Activated T-cell treated with anti-CD3 and anti-CD28 coated beads, Interleukin-2, amount 50 U/mL, for 4 hours (primary cell): ENCODE measurements at places on chromosomes 13 and 19. TPM values are rescaled to one million over a fixed set of nuclear protein-coding genes. Genes with fewer than 3 reads are reported as not detected.

PIN1 gene
- total RNA-seq = 99.4 TPM

DNA sequence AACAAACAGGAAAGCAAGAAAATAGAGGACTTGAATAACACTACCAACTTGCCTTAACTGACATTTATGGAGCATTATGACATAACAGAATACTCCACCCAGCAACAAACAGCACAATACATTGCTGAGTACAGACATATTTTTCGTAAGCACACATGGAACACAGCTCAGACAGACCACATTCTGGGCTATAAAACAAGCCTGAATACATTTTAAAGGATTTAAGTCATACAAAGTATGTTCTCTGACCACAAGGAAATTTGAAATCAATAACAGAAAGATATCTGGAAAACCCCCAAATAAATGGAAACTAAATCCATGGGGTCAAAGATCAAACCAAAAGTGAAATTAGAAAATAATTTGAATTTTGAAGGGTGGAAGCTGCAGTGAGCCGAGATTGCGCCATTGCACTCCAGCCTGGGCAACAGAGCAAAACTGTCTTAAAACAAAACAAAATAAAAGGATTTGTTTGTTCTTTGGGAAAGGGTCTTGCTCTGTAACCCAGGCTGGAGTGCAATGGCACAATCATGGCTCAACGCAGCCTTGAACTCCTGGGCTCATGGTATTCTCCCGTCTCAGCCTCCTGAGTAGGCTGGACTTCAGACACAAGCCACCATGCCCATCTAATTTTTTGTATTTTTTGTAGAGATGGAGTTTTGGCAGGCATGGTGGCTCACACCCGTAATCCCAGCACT, 5.6 kb downstream of the ZDHHC20 start:
- no peak for DNase-seq

- no peak for DNase-seq
Measured at GRCh38 chr19:5035793-5036697, 67.1 kb downstream of the KDM4B start.

GPR4 gene
- 0.05 TPM for total RNA-seq

DNA sequence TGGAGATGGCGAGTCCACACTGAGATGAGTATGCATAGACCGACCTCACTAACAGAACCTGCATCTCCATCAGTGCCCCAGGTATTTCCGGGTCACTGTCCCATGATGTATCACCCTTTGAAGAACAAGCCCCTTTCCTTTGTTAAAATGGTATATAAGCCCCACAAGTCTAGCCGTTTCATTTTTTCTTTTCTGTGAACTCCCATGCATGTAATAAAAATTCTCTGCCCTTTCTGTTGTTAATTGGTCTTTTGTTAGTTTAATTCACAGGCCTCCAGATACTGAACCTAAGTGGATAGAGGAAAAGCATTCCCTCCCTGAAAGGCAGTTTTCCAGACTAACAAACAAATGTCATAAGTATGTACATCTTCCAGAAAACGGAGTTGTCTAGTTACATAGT, 15.0 kb upstream of the CD177 start:
- DNase-seq = no peak

- DNase-seq = no peak
Measured at GRCh38 chr19:3949294-3949693, 16.4 kb downstream of the NMRK2 start.

KLK1 gene
- total RNA-seq = 1.1 TPM

IGFL2 gene
- total RNA-seq = not detected

- no peak for DNase-seq
Measured at GRCh38 chr13:62910541-62911060, 1495.0 kb upstream of the PCDH20 start.

DNA sequence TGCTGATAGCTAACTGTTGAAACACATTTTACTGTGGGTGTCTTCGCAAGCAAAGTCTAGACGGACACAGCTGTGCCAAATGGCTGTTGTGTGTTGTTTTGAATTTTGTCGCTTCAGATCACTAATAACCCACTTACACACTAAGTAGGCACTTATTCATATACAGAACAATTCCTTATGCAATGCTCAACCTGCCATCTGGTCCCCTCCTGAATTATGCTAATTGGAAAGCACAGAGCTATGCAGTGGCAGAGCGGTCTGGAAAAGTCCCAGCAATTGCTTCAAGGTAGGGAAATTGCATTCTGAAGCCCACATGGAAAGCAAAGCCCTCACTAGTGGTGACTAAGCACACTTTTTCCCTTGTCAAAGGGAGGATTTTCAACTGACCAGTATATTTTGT, 69.9 kb downstream of the C13orf42 start:
- no peak for DNase-seq

ZNF134 gene
- 18.9 TPM for total RNA-seq

ZNF296 gene
- total RNA-seq = 7.8 TPM

STK11 gene
- 64.4 TPM for total RNA-seq

TYROBP gene
- total RNA-seq = 0.52 TPM

DNA sequence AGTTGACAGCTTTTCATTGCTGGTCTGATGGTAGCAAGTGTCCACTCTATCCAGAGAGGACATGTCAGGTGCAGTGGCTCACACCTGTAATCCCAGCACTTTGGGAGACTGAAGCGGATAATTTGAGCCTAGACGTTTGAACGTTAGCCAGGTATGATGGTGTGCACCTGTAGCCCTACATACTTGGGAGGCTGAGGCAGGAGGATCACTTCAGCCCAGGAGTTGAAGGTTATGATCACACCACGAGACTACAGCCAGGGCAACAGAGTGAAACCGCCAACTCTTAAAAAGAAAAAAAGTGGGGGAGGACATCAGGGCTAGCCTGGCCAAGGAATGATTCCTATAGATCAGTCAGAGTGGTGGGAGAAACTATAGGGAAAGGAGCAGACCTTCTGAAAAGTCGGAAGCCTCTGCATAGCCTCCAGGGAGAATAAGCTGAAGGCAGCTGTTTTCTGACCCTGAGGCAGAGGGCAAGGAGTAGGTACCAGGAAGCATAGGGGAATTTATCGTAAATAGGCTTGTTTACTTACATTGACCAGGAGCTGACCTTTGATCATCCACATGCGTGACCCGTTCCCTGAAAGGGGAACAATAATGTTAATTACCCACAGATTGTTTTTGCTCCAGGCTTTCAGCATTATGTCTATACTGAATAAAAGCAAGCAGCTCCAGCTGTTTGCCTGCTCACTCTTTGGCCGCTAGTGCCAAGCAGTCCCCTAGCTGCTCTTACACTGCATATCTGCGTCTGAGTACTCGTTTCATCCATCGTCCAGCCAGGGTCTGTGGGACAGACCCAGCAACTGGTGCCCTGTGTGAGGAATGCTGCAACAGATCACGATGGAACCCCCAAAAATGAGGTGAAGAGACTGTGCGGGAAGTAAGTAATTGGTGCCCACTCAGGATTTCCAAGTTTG, 161.6 kb downstream of the RNF17 start:
- no peak for DNase-seq
